ENCODE measurements at places on chromosomes 3 and 15.

- no peak for DNase-seq
Observed at GRCh38 chr3:48410205-48411040, 19.5 kb downstream of the PLXNB1 start.

GRCh38 chr3:59605318-59605717 lies 555.5 kb upstream of the CFAP20DC start:
- no peak for DNase-seq

- no peak for DNase-seq
Observed at GRCh38 chr15:31278544-31279220, 48.0 kb upstream of the KLF13 start.

DNA sequence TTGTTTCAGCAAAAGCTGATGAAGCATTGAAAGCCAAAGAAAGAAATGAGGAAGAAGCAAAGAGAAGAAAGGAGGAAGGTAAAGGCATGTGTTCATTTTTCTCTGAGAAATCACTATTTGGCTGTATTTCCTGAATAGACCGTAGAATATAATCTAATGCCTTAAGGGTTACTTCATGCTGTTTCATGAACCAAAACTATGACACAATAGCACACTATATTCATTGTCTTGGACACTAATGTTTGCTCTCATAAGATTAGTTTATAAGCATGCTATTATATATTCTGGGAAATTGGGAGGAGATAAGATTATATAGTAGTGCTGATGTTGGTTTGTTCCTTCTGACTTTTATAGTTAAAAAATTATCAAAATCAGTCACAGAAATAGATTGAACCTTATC lies 110.1 kb upstream of the MLF1 start:
- no peak for DNase-seq

GRCh38 chr3:60301142-60301541 lies 950.1 kb downstream of the FHIT start:
- no peak for DNase-seq

GRCh38 chr3:129859272-129859671 lies 34.2 kb downstream of the TMCC1 start:
- DNase-seq, result no peak

- DNase-seq, result no peak
Observed at GRCh38 chr3:64459711-64460110, 228.1 kb downstream of the ADAMTS9 start.

- no peak for DNase-seq
Observed at GRCh38 chr3:44969154-44969827, 6.7 kb downstream of the ZDHHC3 start.

GRCh38 chr3:22361521-22361920 lies 610.5 kb upstream of the ZNF385D start:
- DNase-seq, result no peak

GRCh38 chr3:11610044-11610671 lies 33.6 kb downstream of the VGLL4 start:
- peak; percentile 9 for DNase-seq

GRCh38 chr15:42082823-42083604 lies 11.3 kb downstream of the PLA2G4D start:
- no peak for DNase-seq

DNA sequence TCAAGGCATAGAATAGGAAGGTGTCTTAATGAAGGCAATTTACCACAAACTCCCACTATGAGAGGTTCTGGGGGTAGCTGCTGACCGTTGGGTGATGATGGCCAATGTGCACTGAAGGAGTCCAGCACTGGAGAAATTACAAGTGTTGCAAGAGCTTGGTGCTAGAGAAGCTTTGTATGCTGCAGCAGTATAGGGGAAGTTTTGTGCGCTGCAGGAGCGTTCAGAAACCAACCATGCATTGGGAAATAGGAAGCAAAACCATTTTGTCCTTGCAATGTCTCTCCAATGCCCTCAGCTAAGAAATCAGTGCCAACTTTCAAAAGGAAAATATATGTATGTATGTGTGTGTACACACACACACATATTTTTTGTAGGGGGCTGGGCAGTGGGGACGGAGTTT lies 441.6 kb upstream of the NAALADL2 start:
- DNase-seq, result no peak

- no peak for DNase-seq
Observed at GRCh38 chr3:112817271-112817670, 29.4 kb downstream of the CD200R1L start.

DNA sequence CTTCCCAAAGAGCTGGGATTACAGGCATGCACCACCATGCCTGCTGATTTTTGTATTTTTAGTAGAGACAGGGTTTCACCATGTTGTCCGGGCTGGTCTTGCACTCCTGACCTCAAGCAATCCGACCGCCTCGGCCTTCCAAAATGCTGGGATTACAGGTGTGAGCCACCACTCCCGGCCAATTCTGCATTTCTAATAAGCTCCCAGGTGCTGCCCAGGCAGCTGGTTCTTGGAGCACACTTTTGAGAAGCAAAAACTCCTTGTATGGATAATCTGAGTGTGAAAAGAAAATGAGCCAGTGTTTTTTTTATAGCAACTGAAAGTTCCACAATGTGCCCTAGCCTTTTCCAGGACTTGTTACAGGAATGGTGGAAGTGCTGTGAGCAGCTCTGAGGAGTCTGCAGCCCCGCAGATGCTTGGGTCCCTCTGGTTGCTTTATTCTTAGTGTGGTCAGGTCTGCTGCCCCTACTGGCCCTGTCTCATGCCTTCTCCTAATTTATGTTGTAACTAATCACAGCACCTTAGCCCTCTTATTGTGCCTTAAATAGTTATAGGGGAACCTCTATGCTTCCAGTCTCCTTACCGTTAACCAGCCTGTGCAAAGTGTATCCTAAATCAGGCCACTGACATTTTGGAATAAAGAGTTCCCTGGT lies 13.5 kb upstream of the KCNAB1 start:
- no peak for DNase-seq

- DNase-seq, result no peak
Observed at GRCh38 chr3:1717524-1717923, 381.1 kb upstream of the CNTN4 start.

DNA sequence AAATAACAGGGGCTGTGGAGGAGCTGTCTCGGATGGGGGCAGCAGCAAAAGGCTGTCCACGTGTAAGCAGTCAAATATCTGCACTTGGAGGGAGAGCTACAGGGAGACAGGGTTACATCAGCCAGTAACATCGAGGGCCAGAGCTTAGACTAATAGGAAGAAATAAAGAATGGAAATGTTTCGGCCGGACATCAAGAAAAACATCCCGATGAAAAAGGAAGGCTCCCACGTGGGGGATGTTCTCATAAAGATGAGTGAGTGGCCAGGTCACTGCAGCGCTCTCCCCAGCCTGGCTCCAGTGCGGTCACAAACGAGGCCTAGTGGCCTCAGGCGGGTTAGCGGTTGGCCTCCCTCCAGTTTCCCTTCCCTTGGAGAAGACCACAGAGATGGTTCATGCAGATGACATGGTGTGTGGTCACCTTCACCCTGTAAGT lies 56.1 kb upstream of the WNT5A start:
- DNase-seq, result no peak

- no peak for DNase-seq
Observed at GRCh38 chr3:7977245-7978086, 524.2 kb upstream of the LMCD1 start.

DNA sequence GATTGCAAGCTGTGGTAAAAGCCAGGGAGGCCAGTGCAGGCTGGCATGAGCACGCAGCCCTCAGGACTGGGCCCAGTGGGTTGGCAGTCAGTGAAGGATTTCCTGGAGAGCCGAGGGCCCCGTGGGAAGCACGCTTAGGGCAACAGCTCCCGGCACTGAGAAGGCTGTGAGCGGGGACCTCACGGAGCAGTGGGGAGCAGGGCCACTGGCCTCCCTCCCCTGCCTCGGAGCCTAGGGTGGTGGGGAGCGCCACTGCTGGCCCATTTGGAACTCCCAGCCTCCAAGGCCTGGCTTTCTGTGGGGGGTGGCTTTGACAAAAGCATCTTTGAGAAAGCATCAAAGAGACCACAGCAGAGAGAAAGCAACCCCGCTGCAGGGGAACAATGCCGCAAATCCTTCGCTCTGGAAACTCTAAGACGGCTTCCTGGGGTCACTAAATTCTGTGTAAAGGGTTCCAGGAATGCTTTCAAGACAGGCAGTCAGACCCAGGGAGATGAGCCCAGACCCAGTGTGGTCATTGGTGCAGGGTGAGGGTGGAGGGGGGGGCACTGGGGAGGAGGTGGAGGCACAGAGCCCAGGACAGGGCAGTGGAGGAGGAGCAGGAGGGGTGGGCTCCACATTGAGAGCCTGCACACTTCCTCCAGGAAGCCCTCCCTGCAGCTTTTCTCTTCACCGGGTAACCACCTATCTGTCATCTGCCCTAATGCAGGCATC lies 9.5 kb upstream of the APBA2 start:
- no peak for DNase-seq

- DNase-seq, result no peak
Observed at GRCh38 chr15:77808075-77808474, 175.4 kb upstream of the LINGO1 start.

DNA sequence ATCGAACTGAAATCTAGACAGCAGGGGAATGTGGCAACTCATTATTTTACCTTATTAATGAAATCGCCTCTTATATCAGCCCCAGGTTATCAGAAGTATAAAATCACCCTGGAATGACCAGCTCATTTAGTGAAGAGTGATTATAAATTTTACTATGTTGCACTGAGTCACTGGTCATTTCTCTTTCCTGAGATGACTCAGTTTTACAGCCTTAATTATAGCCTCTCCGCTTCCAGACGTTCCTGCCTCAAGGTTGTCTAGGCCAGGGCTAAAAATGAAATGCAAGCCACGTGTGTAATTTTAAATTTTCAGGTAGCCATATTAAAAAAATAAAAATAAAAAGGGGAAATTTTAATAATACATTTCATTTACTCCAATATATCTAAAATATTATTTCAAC lies 33.3 kb downstream of the DET1 start:
- DNase-seq, result no peak

GRCh38 chr3:27628026-27628750 lies 93.9 kb downstream of the EOMES start:
- DNase-seq, result no peak

DNA sequence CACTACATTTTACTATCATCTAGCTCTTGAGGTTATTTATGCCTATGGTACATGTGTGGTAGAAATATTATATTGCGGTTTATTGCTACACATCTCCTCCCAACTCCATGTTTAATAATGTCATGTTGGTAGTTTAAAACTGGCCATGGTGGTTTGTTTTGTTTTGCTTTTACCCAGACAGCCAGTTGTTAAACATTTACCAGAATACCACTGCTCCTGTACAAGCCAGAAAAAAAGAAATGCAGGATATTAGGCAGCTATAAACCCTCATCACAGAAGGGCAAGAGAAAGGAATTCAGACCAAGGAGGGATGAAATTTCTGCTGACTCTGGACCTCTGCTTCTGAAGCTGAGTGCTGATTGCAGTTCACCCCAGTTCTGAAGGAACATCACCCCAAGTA lies 451.8 kb upstream of the IL12A start:
- no peak for DNase-seq

DNA sequence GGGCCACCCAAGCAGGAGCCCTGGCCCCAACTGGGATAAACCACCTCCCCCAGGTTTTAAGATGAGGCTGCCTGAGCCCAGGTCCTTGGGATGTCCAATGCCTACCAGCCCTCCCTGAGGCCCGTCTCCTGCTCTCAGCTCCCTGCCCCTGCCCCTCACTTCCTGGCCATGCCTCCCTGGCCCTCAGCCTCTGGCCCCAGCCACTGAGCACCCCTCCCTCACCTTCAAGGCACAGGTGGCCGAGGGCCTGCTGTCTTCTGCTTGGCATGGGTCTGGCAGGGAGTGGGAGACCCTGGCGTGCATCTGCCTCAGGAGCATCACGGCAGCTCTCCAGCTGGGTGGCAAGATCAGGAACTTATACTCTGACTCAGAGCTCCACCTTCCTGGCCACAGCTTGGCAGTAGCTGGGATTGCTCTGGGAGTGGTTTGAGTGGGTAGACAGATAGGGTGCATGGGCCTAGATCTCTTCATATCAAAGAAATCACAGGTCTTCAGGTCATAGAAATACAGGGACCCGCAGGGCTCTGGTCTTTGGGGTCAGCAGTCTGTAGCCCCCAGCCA lies at the start of gene PLA2G4E:
Gene PLA2G4E (minus strand): TSS at position 330 of the 561 bp plus-strand sequence. CDS start 12 bp downstream, at position 318.
- DNase-seq, result no peak

DNA sequence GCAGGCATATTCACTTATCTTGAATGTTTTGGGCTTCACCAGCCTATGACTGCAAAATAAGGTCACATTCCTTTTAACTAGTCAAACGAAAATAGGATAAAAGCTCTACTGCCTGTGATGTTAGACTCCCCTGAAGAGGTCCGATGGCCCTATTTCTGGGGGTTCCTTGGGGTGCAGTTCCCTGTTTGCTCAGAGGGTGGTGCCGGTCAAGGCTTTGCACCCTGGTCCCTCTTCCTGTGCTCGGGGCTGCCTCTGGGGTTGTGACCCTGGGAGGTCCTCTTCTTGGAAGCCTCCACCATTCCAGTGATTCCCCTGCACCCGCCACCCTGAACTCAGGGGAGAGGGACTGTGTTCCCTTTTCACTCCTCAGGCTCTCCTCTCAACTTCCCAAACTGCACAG lies 86.7 kb upstream of the ANKRD34C start:
- DNase-seq, result no peak

- DNase-seq, result no peak
Observed at GRCh38 chr3:161637559-161637958, 141.0 kb downstream of the OTOL1 start.

- DNase-seq, result no peak
Observed at GRCh38 chr3:10432156-10432845, 73.1 kb downstream of the ATP2B2 start.

DNA sequence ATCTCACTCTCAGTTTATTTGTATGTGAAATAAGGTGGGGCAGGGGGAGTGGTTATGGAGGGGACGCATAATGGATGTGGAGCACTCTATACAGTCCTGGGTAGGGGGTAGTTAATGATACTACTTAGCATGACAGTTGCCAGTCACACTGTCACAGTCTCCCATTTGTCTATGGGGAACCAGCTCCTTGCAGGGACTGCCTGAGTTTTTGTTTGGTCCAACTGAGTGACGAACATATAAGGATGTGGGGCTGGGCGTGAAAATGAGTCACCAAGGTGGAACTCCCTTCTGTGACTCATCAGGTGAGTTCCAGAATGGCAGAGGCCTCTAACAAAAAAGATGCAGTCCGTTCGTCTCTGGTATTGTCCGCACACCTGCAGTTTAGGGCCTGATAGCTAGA lies 235.3 kb upstream of the ST8SIA2 start:
- DNase-seq, result peak; percentile 46

- no peak for DNase-seq
Observed at GRCh38 chr3:61980041-61980440, 393.3 kb downstream of the FEZF2 start.

DNA sequence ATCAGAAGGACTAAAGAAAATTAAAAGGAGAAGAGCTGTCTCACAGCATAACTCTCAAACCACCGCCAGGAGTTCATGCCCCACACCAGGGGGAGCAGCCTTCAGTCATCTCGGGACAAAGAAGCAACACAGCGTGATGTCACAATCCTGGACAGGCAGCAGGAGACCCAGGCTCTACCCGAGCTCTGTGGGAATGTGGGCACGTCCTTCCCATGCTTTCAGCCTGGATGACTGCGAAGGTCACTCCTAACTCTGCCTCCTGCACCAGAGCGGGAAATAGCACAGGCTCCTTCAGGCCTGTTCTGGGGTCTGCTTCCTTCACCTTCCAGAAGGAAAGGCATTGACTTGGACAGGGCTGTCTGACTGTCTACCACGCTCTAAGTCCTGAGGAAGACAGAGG lies 31.3 kb downstream of the NOX5 start:
- no peak for DNase-seq

- DNase-seq, result no peak
Observed at GRCh38 chr3:70947579-70947978, 635.1 kb upstream of the MDFIC2 start.

- DNase-seq, result no peak
Observed at GRCh38 chr3:155292133-155292532, 1.4 kb downstream of the STRIT1 start.

Measured in CD8-positive, alpha-beta T cell (primary cell).